LHCN-M2 (cell line): ENCODE measurements at places on chromosomes 11 and 22. TPM values are rescaled to one million over a fixed set of nuclear protein-coding genes. Genes with fewer than 3 reads are reported as not detected.
A peak's percentile ranks its signal among the peaks of the same experiment; 100 is the strongest.

DNA sequence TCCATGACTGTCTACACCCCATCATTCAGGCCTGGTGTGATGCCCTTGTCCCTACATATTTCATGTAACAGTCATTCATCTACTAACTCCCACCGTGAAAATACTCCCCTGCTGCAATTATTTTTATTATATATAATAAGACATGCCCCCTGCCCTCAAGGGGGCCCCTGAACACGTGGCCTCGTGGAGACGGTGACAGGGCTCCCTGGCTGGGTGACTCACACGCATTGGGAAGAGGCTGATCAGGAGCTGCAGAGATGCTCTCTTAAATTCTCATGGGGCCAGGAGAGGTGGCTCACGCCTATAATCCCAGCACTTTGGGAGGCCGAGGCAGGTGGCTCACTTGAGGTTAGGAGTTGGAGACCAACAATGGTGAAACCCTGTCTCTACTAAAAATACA is 88.6 kb downstream of the ST3GAL4 start:
- DNase-seq, result no peak

The SCGB2A2 gene
- total RNA-seq, result not detected in 2 replicates

The LGALS12 gene
- 0.51 TPM in 1 of 2 replicates, not detected in the other for total RNA-seq

DNA sequence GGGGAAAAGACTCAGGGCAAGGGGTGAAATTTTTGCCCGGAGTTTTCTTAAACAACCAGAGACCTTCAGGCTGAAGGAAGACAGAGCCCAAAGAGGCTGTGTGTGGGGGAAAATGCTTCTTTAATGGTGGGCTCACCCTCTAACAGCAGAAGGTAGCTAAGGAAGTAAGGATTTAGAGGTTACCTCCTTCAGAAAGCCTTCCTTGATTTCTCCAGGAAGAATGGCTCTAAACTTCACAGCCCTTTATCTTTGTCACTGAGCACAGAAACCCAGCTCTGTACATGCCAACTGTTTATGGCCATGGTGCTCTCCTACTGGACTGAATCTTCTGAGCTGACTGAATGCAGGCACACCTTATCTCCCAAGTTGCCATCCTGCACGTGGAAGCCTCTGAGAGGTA is 196.0 kb downstream of the TENM4 start:
- DNase-seq, result no peak

- DNase-seq, result peak; percentile 89
Measured at GRCh38 chr11:75946531-75947530, 131.8 kb downstream of the UVRAG start.

GRCh38 chr11:23284631-23285030 is 424.4 kb upstream of the CCDC179 start:
- peak; percentile 85 for DNase-seq

The C11orf98 gene
- total RNA-seq, result 55.7 and 72.4 TPM in 2 replicates

- DNase-seq, result no peak
Measured at GRCh38 chr11:57318178-57318577, 6.6 kb downstream of the TNKS1BP1 start.
